ENCODE measurements at places on chromosomes 3 and 15. TPM values are rescaled to one million over a fixed set of nuclear protein-coding genes. Genes with fewer than 3 reads are reported as not detected.
A peak's percentile ranks its signal among the peaks of the same experiment; 100 is the strongest.

Gene CLSTN2
- 7.6 TPM for total RNA-seq

- H3K4me1 ChIP-seq, result no peaks in the 10 kb centered on the region
- no peaks in the 10 kb centered on the region for H3K27me3 ChIP-seq
- DNase-seq, result no peak
- no peaks in the 10 kb centered on the region for H3K36me3 ChIP-seq
These were observed 10.9 kb upstream of the SEC61A1 start for GRCh38 chr3:128041344-128041743.

DNA sequence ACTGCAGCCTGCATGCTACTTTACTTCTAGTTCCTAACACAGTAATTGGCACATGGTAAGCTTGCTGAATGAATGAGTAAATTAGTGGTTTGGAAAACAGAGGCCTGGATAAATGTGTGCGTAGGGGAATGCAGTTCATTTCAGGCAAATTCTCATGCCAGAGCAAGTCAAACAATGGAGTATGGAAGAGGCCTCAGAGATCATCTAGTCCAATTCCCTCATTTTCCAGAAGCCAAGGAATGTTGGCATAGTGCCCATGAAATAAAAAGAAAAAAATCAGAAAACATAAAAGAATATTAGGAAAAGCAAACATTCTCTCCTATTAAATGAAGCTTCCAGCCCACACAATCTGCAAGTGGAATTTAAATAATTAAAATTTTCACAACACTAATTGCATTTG lies 92.4 kb downstream of the MB21D2 start:
- H3K27me3 ChIP-seq, result no peaks in the 10 kb centered on the region
- no peak overlapping the region for H3K27ac ChIP-seq
- DNase-seq, result no peak
- no peaks in the 10 kb centered on the region for H3K4me1 ChIP-seq

Gene CACNA1D
- total RNA-seq, result 1.5 TPM

DNA sequence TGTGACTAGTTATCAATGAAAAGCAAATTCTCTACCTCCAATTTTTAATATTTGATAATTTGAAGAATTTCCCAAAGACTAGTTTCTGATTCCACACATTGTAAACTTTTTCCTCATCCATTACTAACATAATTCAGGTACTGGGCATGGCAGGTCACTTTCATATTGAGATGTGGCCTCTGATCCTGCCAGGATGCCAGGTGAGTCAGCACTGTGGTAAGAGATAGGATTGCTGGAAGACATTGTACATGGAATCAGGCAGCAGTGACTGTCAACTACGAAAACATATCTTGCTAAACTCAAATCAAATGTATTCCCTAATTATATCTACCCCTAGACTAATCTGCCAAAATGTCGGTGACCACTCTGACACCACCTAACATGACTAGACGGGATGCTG lies 33.2 kb upstream of the POU1F1 start:
- H3K27me3 ChIP-seq, result no peaks in the 10 kb centered on the region
- no peak overlapping the region for H3K27ac ChIP-seq
- H3K4me1 ChIP-seq, result no peaks in the 10 kb centered on the region
- H3K4me3 ChIP-seq, result no peak overlapping the region

- H3K4me1 ChIP-seq, result peaks cover 6% of the 10 kb centered on the region
- no peak overlapping the region for H3K4me3 ChIP-seq
- H3K27ac ChIP-seq, result no peak overlapping the region
- DNase-seq, result no peak
- no peaks in the 10 kb centered on the region for H3K36me3 ChIP-seq
These were observed 420.9 kb upstream of the NECTIN3 start for GRCh38 chr3:110650741-110651140.

GRCh38 chr3:45398178-45398577 lies 9.8 kb downstream of the LARS2 start:
- H3K4me3 ChIP-seq, result no peak overlapping the region
- H3K27ac ChIP-seq, result no peak overlapping the region
- H3K27me3 ChIP-seq, result no peaks in the 10 kb centered on the region
- peaks cover 35% of the 10 kb centered on the region for H3K36me3 ChIP-seq
- no peaks in the 10 kb centered on the region for H3K4me1 ChIP-seq
- DNase-seq, result no peak

- H3K27ac ChIP-seq, result no peak overlapping the region
- H3K4me1 ChIP-seq, result peaks cover 12% of the 10 kb centered on the region
- H3K36me3 ChIP-seq, result no peaks in the 10 kb centered on the region
- H3K27me3 ChIP-seq, result no peaks in the 10 kb centered on the region
- H3K4me3 ChIP-seq, result no peak overlapping the region
- no peak for DNase-seq
These were observed 22.4 kb upstream of the SEMA4B start for GRCh38 chr15:90178468-90179435.

DNA sequence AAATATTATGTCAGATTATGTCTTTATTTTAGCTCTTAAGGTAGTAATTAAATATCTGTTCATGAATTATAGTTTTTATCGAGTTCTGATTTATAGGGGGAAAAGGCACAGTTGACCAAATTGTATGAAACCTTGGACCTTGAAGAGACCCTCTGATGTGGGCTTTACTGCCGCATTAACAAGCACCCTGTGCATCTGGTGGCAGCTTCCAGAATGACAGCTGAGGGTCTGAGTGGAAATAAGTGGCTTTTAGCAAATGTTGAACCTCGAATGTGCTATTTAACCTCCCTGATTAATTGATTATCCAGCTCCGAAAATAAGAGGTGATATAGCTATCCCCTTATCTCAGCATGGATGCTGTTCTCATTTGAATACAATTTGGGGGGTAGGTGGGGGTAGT lies 87.0 kb downstream of the TMEM108 start:
- H3K27ac ChIP-seq, result no peak overlapping the region
- no peak for DNase-seq
- no peaks in the 10 kb centered on the region for H3K36me3 ChIP-seq
- H3K4me3 ChIP-seq, result no peak overlapping the region
- H3K27me3 ChIP-seq, result no peaks in the 10 kb centered on the region

Gene VWA5B2
- not detected for total RNA-seq

DNA sequence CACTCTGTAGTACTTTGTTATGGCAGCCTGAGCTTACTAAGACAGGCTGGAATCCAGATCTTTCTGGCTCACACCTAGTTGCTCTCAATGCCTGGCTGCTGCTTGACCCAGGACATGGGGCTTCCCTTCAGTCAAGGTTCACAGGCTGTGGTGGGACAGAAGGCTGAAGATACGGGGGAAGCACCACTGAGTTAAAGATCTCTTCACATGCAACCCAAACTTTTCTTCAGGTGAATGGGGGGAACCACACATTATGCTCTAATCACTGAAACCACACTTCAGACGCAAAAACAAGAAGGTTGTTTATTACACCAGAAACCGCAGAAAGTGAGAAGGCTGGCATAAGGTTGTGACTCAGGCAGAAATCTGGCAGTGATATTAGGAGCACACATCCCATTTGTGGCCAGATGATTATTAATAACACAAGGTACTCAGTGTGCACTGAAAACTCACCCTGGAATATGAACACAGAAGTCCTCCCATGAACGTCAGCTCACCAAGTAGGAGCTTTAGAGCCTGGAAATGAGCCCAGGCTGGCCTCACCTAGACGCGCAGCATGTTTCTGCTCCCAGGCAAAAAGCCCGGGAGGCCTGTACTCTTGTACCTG lies 230.5 kb upstream of the CHRNA7 start:
- H3K27me3 ChIP-seq, result no peaks in the 10 kb centered on the region
- no peak overlapping the region for H3K27ac ChIP-seq
- H3K4me3 ChIP-seq, result no peak overlapping the region
- H3K36me3 ChIP-seq, result no peaks in the 10 kb centered on the region

DNA sequence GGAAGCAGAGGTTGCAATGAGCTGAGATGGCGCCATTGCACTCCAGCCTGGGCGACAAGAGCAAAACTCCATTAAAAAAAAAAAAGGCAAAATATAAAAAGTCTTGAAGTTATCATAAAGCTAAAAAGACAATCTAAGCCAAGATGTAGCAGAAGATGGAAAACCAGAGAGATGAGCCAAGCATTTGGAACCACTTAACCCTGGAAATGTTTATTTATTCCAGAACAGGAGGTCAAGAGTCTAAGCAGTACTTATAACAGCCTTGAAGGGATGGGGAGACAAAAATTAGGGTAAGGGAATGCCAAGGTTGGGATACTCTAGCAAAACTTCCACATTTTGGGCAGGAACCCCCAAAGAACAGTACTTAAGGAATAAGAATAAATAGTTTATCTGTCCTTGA lies 30.1 kb downstream of the FAIM start:
- no peaks in the 10 kb centered on the region for H3K36me3 ChIP-seq
- DNase-seq, result no peak
- H3K4me3 ChIP-seq, result no peak overlapping the region
- H3K27me3 ChIP-seq, result no peaks in the 10 kb centered on the region
- no peak overlapping the region for H3K27ac ChIP-seq
- H3K4me1 ChIP-seq, result no peaks in the 10 kb centered on the region

GRCh38 chr15:66720206-66721010 lies 18.4 kb downstream of the SMAD6 start:
- peak; percentile 64 for DNase-seq
- H3K27me3 ChIP-seq, result no peaks in the 10 kb centered on the region
- no peak overlapping the region for H3K4me3 ChIP-seq
- peaks cover 4% of the 10 kb centered on the region for H3K36me3 ChIP-seq
- peaks cover 91% of the 10 kb centered on the region for H3K4me1 ChIP-seq

Gene LRRN1
- total RNA-seq, result 7.7 TPM

Gene HESX1
- total RNA-seq, result 1.7 TPM

DNA sequence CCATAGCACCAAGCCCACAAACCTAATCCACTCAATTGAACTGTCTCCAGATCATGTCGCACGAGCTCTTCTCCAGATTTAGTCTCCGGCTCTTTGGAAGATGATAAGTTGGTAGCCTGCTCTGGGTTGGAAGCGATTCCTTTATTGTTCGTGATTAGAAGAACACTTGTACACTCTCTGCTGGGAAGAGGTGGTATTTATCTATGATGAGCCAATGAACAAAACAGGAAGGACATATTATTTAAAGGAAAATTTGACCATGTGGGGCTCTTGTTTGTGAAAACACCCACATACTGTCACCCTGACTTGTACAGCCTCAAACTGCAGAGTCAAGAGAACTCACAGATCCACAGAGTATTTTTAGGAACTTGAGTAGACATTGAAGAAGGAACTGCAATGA lies 54.4 kb downstream of the MYZAP start:
- H3K27me3 ChIP-seq, result no peaks in the 10 kb centered on the region
- no peak for DNase-seq
- H3K4me1 ChIP-seq, result peaks cover 4% of the 10 kb centered on the region
- no peak overlapping the region for H3K27ac ChIP-seq
- no peak overlapping the region for H3K4me3 ChIP-seq

DNA sequence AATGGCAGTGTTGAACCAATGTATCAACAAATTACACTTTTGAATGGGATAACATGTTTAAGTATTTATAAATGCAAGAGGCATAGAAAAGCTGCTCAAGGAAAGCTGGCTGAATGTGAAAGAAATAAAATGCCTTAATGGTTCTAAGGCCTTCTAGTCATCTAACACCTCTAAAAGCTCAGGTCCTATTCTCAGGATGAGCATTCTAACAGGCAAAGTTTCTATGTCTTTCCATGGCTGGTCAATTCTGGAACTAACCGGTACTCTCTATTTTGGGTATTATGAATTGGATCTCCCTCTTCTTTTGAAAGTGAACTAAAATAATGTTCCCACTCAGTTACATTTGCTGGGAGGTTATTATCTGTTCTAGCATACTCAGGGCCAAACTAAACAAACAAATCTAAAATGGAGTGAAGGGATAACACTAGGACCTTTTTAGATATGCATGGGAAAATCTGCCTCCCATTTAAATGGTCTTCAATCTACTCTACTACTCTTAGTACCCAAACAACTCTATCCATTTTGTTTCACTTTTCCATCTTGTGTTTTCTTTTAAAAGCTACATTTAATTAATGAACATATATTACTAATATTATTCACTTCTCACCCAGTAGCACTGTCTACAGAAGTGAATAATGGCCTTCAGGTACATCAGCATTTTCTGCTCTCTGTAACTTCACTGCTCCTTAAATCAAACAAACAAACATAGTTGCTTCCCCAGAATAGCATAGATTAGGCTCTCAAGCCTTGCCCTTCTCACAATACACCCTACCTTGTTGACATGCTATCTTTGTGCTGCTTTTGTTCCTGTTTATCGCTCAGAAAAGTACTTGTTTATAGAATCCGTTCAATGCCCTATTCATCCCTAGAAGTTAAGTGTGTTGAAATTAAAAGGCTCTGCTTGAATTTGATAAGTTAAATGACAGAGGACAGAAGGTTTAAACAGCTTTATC lies 46.4 kb downstream of the CBLB start:
- H3K36me3 ChIP-seq, result no peaks in the 10 kb centered on the region
- H3K4me1 ChIP-seq, result peaks cover 15% of the 10 kb centered on the region
- DNase-seq, result no peak
- no peak overlapping the region for H3K4me3 ChIP-seq
- H3K27me3 ChIP-seq, result no peaks in the 10 kb centered on the region

GRCh38 chr3:120163026-120163425 lies 68.8 kb upstream of the GSK3B start:
- DNase-seq, result no peak
- no peaks in the 10 kb centered on the region for H3K36me3 ChIP-seq
- peaks cover 7% of the 10 kb centered on the region for H3K4me1 ChIP-seq

GRCh38 chr3:81170298-81170697 lies 591.1 kb downstream of the GBE1 start:
- no peak overlapping the region for H3K27ac ChIP-seq
- H3K36me3 ChIP-seq, result no peaks in the 10 kb centered on the region
- H3K4me1 ChIP-seq, result no peaks in the 10 kb centered on the region

DNA sequence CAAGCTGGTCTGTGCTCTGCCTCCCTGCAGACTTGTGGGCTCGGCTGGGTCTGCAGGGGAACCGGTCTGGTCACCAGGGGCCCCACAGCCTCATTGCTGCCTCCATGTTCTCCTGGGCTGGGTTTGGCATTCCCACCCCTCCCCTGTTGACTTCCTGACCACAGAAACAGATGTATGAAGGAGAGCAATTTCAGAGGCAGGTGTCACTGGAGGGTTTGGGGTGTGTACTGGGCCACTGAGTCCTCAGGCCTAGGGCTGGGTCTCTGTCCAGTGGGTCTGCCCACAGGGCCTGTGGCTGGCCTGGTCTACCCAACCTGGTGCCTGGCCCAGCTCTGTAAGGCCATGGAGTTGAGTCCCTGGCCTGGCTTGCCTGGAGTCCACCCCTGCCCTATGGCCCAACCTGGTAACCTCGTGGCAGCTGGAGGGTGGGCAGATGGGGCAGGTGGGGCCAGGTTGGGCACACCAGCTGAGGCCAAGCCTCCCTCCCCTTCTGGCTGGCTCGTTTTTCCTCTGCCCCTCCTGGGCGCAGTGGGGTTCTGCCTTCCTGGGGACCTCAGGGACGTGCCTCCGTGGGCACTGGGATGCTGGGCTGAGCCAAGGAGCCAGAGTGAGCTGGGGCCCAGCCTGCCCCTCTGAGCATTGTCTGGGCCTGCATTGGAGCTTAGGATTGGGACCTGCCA lies 20.8 kb downstream of the PLXNA1 start:
- H3K36me3 ChIP-seq, result peaks cover 5% of the 10 kb centered on the region
- no peaks in the 10 kb centered on the region for H3K27me3 ChIP-seq
- peak overlapping the region; percentile 15 for H3K27ac ChIP-seq
- no peak for DNase-seq
- peaks cover 82% of the 10 kb centered on the region for H3K4me1 ChIP-seq

Measured in thoracic aorta (tissue), 2 donors.